ENCODE measurements at places on chromosomes 11 and 22. TPM values are rescaled to one million over a fixed set of nuclear protein-coding genes. Genes with fewer than 3 reads are reported as not detected.

GRCh38 chr11:10502770-10503169, 38.2 kb downstream of the RNF141 start:
- no peak for DNase-seq

GRCh38 chr11:2574043-2574552, 125.7 kb downstream of the KCNQ1OT1 start:
- DNase-seq, result no peak

DNA sequence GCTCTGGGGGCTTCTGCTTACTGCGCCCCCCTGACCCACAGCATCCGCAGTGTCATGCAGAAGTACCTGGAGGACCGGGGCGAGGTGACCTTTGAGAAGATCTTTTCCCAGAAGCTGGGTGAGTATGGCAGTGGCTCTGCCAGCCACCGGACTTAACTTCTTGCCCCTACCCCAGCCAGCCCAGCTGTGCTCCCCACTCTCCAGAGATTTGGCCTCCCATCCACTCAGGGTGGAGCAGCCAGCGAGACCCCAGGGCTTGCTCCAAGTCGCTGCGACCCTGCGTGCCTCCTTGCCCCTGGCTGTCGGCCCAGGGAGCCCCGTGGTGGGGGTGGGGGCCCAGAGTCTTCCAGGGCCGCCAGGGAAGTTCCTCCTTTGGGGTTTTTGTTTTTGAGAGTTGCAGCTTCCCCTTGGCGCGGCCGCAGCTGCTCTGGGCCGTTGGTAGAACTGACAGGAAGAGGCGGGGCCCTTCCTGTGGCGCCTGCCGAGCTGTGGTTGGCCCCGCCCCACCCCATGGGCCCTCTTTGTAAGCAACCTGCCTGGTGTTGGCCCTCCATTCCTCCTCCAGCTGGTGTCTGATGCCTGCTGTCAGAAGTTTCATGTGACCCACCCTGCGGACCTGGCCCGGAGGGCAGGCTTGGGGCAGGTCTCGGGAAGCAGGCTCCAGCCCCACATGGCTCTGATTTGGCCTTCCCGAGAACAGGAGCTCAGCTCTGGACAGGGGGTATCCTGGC, 11.1 kb downstream of the GRK2 start:
- peak; percentile 94 for DNase-seq

- DNase-seq, result no peak
These were observed 5.9 kb upstream of the CSF2RB start for GRCh38 chr22:36907253-36908195.

DNA sequence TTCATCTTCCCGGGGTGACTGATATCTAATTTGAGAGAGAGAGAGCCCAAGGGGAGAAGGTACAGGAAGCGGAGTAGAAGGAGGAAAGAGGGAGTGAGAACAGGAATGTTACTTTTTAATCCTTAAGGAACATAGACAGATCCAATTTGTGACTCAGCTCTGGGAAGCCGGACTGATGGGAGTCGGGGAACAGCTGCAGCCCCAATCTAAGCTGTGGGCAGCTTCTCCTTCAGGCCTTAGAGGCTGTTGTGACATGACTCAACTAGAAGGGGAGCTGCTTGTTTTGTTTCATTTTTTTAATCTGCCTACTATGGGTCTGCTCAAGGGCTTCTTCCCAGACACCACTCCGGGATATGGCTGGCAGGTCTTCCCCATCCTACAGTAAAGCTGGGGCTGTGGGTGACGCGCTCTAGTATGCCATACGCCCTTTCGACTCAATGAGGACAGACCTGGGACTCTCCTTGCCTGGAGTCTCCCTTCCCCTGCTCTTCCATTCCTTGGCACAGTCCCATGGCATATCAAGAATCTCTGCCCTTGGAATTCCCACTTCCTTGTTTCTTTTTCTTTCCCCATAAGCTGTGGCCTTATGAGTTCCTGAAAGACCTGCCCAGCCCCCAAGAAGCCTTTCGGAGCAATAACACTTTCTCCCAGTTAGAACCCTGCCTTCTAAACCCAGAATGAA, 103.3 kb upstream of the AKIP1 start:
- no peak for DNase-seq

- no peak for DNase-seq
These were observed 311.3 kb downstream of the C11orf87 start for GRCh38 chr11:109733245-109733644.

DNA sequence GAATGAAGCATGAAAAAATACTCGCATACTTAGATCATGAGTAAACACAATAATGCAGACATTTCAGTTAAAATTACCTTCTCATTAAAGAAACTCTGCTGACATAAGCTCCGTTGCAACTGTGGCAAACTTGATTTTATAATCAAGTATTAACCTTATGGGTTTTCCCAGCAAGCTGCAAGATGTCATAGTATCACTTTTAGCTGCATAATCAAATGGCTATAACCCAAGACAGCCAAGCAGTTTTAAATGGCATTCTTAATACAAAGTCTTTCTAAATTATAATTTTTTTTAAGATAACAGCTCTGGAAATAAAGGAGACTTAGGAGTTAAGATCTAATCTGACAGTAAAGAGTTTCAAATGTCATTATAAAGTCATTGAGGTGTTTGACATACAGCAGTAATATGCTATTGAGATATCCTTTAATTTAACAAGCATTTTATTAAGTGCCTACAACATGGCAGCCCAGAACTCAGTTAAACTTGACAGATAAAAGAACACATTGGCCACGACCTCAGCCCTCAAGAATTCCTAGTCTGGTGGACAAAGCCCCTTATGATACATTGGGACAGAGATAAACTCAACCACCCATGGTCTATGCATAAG, 163.1 kb upstream of the FAT3 start:
- no peak for DNase-seq

DNA sequence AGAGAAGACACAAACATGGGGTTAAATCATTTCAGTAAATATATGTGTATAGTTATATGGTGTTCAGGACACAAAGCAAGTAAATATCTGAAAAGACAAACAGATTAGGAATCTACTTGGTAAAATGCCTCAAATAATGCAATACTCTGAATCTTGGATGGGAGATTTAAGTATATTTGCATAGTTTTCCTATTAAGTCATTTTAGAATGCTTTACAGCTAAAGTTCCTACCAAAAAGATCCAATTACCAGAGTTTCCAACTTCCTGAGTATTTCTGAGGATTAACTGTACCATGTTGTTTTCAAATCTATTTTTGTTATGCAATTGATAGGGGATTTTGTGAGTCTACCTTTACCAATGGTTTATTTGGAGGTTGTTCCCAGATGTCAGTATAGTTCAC, 424.4 kb upstream of the CCDC179 start:
- no peak for DNase-seq

DNA sequence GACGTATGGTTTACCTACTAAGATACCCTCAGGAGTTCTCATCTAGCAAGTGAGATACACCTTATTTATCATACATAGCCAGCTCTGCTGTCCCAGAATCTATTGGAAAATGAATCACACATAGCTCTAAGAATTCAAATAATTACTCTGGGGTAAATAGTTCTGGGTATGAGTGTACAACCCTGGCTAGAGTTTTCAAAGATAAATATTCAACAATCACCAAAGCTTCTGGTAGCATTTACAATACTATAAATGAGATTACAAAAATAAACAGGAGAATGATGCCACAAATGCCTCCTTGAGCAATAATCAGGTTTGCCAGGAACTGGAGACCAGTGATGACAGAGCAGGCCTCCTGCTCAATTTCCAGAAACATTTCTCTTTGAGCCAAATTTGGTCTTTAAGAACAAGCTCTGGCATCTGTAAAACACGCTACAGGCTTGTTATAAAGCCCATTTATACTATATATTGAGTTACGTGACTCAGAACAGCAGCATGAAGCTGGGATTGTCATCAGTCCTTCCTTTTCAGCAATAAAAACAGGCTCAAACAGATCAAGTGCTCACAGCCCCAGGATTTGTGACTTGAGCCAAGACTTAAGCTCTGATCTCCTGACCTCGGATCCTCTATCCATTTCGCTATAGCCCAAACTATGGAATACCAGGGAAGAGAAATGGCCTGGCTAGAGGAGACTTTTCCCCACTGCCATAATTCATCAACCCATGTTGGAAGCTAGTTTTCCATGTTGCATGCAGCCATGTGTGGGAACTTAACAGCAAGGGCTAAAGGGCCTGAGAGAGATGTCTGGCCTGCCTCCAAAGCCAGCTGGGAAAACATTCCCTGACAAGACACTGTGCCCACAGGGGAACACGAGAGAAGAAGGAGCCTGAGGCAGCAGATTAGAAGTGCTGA, 19.7 kb downstream of the RAB30 start:
- DNase-seq, result no peak

DNA sequence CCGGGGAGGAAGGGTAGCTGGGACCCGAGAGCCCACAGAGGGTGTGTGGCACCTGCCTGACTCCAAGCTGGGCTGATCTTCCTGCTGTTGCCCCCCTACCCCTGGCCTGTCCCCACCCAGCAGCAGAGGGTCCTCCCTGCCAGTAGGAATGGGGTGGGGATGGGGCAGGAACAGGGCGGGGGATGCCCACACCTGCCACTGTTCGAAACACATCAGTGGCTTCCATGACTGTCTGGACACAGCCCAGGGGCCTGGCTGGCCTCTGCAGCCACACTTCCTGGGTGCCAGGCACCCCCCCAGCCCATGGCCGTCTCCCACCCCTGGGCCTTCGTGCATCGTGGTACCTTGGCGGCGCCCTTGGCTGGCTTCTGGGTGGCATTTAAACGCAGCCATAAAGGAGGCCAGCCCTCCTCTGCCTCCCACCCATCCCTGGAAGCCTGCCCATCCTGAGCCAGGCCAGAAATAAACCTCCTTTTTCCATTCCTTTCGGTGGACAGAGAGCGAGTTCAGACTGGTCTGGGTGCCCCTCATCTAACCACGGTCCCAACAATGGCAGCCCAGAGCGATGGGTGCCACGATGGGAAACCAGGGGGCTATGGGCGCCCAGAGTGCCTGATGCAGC, 745 bp upstream of the SHISAL1 start:
- DNase-seq, result no peak

DNA sequence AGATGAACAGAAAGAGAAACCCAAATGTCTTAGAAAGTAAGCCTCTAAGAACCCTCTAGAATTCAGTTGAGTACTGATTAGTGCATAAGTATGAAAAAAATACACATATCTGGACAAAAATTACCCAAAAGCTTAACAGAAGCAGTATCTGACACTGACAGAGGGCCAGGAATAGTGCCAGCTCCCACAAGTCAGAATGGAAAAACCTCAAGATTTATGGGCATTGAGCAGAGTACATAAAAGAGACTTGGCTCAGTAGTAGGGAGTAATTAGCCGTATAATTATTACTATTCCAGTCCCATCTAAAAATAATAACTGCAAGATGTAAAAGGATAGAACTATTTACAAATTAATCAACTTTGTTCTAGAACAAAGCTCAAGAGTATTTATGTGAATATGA, 834.5 kb downstream of the FAM181B start:
- DNase-seq, result no peak

DNA sequence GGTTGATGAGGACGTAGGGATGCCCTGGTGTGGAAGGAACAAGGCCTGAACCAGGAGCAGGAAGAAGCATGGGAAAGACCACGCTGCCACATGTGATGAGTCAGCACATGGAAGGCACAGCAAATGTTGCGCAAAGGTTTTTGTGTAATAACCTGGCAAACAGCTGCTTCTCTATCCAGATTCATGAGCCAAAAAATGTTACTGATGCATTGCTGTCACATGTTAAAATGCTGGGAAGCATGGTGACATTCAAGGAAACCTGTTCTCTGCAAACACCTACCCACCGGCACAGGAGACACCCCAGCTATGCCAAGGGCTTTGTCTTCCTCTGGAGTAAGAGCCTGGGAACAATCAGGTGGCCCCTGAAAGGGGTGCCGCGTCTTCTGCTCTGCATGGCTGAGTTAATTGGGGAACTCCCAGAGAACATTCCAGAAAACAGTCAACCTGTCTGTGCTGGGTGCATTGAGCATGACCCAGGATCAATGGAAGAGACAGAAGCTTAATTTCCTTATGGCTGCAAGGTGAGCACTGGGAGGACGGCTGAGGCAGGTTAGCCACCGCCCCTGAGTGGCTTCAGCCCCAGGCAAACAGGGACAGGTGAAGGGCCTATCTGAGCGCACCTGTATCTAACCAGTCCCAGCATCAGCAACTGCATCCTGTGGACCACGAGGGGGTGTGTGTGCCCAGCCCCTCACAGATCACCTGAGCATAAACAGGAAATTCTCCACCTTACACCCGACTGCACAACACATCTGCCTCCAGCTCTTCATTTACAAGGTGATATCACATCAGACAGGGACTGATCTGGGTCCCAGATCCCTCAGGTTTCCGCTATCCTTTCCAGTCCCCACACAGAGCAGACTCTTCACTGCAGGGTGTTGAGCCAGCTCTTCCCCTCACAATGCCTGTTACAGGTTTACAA, 108.4 kb downstream of the GGTLC2 start:
- peak; percentile 18 for DNase-seq

DNA sequence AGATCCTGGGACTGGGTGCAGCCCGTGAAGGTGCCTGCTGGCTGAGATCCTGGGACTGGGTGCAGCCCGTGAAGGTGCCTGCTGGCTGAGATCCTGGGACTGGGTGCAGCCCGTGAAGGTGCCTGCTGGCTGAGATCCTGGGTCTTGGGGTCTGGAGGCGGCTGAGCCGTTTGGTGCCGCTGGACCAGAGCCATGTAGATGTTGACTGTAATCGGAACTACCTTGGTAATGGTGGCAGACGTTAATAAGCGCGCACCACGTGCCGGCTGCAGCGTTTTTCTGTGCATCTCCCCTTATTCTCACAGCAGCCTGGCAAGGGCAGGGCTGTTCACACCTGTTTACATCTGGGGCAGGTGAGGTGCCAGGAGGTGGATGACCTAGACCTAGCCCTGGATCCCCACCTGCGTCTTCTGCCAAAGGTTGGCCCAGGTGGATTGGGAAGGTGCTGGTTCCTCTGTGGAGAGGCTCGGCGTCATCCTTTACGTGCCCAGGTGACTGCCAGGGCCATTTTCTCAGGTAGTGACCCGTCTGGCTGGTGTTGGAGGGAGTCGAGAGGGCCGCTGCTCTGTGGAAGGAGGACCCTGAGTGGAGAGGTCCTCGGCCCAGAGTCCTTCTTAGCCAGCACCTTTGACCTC, 382.5 kb downstream of the TBC1D22A start:
- no peak for DNase-seq

- DNase-seq, result no peak
These were observed 18.1 kb upstream of the LINC01488 start for GRCh38 chr11:69463181-69463994.

The SLC5A4 gene
- total RNA-seq, result not detected

The NAV2 gene
- total RNA-seq, result 0.86 TPM

The GAL gene
- 1.3 TPM for total RNA-seq

The CARD16 gene
- total RNA-seq, result 10.5 TPM

The PRRG4 gene
- total RNA-seq, result 0.43 TPM

The PELI3 gene
- 8.5 TPM for total RNA-seq
